ENCODE measurements at places on chromosomes 2 and 18. TPM values are rescaled to one million over a fixed set of nuclear protein-coding genes. Genes with fewer than 3 reads are reported as not detected.

Gene ZNF521
- total RNA-seq = not detected

Gene EMILIN2
- total RNA-seq = 18.7 TPM

Gene ANO7
- 2.1 TPM for total RNA-seq

Gene SLC14A1
- total RNA-seq = 1.1 TPM

Gene RTP5
- total RNA-seq = 0.10 TPM

Gene GKN1
- not detected for total RNA-seq

Gene MROH2A
- not detected for total RNA-seq

Gene CNDP1
- not detected for total RNA-seq

Gene LCT
- 0.02 TPM for total RNA-seq

Gene FBXO41
- total RNA-seq = 15.2 TPM

Gene ABCG5
- not detected for total RNA-seq

DNA sequence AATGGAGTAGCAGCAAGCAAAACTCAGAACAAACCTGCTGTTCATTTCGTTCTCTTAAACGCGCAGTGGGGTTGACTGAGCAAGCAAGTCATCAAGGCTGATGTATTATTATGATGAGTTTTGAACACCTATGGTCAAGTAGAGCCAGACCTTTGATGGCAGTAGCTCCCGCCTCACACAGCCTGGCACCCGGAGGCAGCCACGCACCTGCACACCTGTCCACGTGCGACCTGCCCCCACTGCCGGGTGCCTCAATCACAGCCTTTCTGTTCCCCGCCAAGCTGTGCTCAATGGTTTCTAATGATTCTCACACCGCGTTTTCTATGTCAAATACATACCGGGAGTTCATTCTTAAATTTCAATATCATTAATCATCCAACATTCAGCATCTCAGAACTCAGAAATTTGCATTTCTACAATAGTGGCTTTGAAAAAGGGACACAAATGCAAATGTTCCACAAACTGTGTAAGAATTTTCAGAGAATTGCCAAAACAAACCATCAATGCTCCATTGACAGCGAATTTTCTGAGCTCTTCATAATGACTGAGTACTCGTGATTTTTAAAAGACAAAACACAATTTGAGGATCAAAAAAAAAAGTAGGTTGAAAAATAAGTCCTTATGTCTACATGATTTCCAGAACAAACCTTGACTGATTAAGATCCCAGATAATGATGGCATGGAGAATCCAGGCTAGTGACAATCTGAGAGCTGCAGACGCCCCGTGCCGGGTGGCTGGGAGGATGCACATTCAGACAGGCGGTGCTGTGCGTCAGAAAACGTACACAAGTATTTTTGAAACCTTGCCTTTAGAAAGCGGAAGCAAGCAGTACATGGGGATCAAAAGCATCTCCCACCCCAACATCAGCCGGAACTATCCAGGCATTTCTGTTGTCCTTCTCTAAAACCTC lies 56.6 kb downstream of the HDAC4 start:
- no peak overlapping the region for H3K27ac ChIP-seq
- H3K36me3 ChIP-seq = peaks cover 5% of the 10 kb centered on the region
- H3K4me1 ChIP-seq = peaks cover 26% of the 10 kb centered on the region
- no peaks in the 10 kb centered on the region for H3K27me3 ChIP-seq
- DNase-seq = no peak
- H3K4me3 ChIP-seq = no peak overlapping the region

- H3K36me3 ChIP-seq = peaks cover 6% of the 10 kb centered on the region
- H3K27me3 ChIP-seq = peaks cover 3% of the 10 kb centered on the region
- no peak overlapping the region for H3K4me3 ChIP-seq
- no peak for DNase-seq
Measured at GRCh38 chr2:230137902-230138539, 69.3 kb upstream of the SLC16A14 start.

GRCh38 chr2:179594268-179595112 lies 266.9 kb downstream of the ZNF385B start:
- DNase-seq = no peak
- H3K27me3 ChIP-seq = no peaks in the 10 kb centered on the region
- H3K36me3 ChIP-seq = no peaks in the 10 kb centered on the region
- H3K4me1 ChIP-seq = no peaks in the 10 kb centered on the region
- no peak overlapping the region for H3K27ac ChIP-seq

- H3K4me1 ChIP-seq = peaks cover 11% of the 10 kb centered on the region
- no peak overlapping the region for H3K4me3 ChIP-seq
- H3K27me3 ChIP-seq = no peaks in the 10 kb centered on the region
- peaks cover 2% of the 10 kb centered on the region for H3K36me3 ChIP-seq
- no peak overlapping the region for H3K27ac ChIP-seq
- no peak for DNase-seq
Measured at GRCh38 chr2:195647302-195647701, 9.7 kb upstream of the SLC39A10 start.

DNA sequence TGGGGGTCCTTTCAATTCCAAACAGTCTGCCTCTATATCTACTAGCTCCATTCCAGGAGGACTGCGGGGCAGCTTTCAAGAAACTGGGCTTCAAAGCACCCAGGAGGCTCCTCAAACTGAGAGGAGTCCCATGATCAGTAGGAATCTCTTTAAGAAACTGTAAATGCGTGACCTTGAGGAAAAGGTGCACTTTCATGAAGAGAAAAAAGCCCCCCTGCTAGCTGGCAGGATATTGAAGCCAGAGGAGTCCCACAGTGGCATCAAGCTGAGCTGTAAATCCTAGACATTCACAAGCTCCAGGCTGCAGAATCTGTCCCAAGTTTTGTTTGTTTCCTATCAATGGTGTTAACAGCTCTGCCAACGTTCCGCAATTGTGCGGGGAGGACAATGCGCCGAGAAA lies 790.1 kb downstream of the SLC4A3 start:
- no peak overlapping the region for H3K27ac ChIP-seq
- H3K36me3 ChIP-seq = no peaks in the 10 kb centered on the region
- peaks cover 2% of the 10 kb centered on the region for H3K27me3 ChIP-seq

DNA sequence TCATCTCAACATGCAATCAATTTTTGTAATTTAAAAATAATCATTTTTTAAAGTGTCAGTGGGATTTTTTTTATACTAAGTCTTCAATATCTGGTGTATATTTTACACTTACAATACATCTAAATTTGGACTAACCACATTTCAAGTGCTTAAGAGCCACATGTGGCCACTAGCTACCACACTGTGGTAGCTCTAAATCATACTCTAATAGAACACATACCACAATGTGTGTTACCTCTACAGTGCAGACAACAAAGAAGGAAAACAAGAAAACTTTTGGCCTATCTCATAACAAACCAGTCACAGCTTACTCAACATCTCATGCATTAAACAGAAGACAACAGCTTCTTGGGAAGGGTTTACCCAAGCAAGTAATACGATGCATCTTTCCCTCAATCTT lies 24.5 kb downstream of the PIAS2 start:
- H3K36me3 ChIP-seq = peaks cover 34% of the 10 kb centered on the region
- no peak overlapping the region for H3K4me3 ChIP-seq
- no peaks in the 10 kb centered on the region for H3K27me3 ChIP-seq
- no peak overlapping the region for H3K27ac ChIP-seq

DNA sequence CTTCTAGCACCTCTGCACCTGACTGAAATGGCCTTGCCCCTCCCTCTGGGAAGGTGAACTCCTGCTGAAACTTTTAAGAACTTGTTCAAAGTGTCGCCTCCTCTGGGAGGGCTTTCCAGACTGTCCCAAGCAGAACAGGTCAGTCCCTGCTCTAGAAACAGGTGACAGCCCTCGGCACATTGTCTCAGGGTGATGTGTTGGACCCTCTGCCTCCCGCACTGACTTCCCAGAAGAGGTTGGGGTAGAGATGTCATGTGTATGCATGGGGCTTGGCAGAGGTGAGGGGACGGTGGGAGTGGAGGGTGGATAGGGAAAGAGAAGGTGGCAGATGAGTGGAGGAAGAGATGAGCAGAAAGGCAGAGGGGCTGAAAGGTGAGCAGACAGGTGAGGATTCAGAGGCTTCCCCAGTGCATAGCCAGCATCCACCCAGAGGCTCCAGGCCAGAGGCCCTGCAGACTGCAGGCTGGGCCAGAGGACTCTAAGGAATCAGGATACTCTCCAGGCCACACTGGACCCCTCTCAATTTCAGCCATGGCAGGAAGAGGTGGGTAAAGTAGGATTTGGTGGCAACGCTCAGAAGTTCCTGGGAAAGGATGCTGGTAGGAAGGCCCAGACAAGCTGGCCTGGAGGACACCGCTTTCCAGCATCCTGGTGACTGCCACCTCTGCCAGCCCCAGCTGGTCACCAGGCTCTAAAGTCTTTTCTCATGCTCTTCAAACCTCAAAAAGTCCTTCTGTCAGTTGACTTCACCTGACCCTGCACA lies 24.8 kb upstream of the TNS1 start:
- H3K4me1 ChIP-seq = no peaks in the 10 kb centered on the region
- no peak overlapping the region for H3K27ac ChIP-seq
- no peaks in the 10 kb centered on the region for H3K36me3 ChIP-seq
- no peak overlapping the region for H3K4me3 ChIP-seq
- peak; percentile 6 for DNase-seq

- H3K27ac ChIP-seq = peak overlapping the region; percentile 79
- peaks cover 1% of the 10 kb centered on the region for H3K36me3 ChIP-seq
- H3K4me3 ChIP-seq = peak overlapping the region; percentile 71
- peaks cover 64% of the 10 kb centered on the region for H3K4me1 ChIP-seq
- peak; percentile 45 for DNase-seq
- H3K27me3 ChIP-seq = peaks cover 1% of the 10 kb centered on the region
Measured at GRCh38 chr18:13273800-13274199, 55.2 kb downstream of the LDLRAD4 start.

- no peaks in the 10 kb centered on the region for H3K27me3 ChIP-seq
- DNase-seq = peak; percentile 63
- peak within 1 kb of the TSS; percentile 93 for H3K27ac ChIP-seq
- peaks cover 41% of the 10 kb centered on the region for H3K4me1 ChIP-seq
Measured at GRCh38 chr2:64019083-64019974, at the start of gene VPS54. Gene VPS54 (minus strand): TSS chr2:64019428. CDS start chr2:63983999, 35,429 bp downstream.

DNA sequence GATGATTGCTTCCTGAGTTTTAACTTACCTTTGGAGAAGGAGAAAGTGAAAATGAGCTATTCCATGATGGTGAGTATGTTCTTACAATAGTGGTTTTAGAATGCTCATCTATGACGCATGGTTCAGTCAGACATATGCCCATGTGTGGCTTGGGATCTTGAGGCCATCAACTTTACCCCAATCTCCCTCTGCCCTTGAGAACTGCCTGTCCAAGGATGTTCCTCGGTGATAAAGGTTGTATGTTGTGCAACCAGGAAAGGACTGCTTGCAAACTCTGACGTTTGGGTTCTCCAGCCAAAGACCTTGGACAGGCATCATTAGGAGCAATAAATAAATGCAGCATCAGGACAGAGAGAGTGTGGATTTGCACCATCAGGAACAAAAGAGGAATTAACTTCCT lies 165.0 kb downstream of the ZEB2 start:
- no peak overlapping the region for H3K27ac ChIP-seq
- no peak overlapping the region for H3K4me3 ChIP-seq
- H3K4me1 ChIP-seq = peaks cover 32% of the 10 kb centered on the region
- DNase-seq = no peak

GRCh38 chr18:59814891-59815290 lies 84.9 kb upstream of the PMAIP1 start:
- no peak overlapping the region for H3K4me3 ChIP-seq
- H3K27me3 ChIP-seq = peaks cover 15% of the 10 kb centered on the region
- H3K27ac ChIP-seq = no peak overlapping the region
- DNase-seq = no peak
- H3K36me3 ChIP-seq = no peaks in the 10 kb centered on the region

DNA sequence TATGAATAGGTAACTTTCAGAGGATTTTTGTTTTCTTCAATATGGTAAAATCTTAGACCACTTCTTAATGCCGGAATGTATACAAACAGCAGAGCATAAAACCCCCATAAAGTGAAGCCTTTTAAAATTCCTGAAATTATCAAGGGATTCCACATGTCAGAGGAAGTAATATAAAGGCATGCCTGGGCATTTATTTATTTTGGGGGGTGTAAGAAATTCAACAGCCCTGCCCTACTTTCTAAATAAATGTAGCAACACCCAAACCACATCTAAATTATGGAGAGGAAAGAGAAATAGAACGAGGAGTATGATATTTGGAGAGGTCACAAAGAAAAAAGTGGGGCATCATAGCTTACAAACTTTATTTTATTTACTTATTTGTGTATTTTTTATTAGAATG lies 9.9 kb downstream of the CHST9 start:
- no peaks in the 10 kb centered on the region for H3K36me3 ChIP-seq
- H3K4me3 ChIP-seq = no peak overlapping the region
- no peak for DNase-seq
- H3K27me3 ChIP-seq = no peaks in the 10 kb centered on the region
- H3K4me1 ChIP-seq = no peaks in the 10 kb centered on the region
- H3K27ac ChIP-seq = no peak overlapping the region

DNA sequence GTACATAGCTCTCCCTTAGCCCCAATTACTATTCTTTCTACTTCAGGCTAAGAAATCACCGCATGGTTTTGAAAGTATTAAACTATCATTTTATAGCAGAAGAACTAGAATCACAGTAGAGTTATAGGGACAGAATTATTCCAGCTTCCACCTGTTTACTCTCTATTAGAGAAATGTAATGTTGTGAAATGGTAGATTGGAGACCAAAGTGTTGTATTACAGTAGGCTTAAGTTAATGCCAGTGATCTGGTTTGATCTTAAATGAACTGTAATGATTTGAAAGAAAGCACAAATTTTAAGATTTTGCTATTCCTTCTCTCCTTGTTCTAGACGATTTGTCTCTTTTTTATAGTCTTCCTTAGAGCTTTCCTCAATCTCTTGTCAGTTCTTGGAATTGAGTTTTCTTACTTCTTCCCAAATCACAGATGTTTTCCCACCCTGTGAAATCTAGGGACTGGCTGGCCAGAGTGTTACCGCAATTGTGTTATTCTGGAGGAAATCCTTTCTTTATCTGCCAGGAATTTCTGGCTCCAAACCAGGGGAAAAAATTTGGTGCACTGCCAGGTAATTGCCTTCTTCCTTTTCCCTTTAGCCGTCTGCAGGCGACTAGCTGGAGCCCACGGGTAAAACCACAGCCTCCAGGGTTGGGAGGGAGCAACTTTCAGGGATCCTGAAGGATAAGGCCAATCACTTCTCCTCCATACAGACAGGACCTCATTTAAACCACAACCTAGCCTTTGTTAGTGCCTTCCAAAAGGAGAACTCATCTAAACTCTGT lies 51.7 kb downstream of the NOP58 start:
- H3K27me3 ChIP-seq = no peaks in the 10 kb centered on the region
- H3K36me3 ChIP-seq = peaks cover 12% of the 10 kb centered on the region
- no peak for DNase-seq
- H3K27ac ChIP-seq = no peak overlapping the region

GRCh38 chr2:149360106-149360505 lies 29.7 kb downstream of the LYPD6 start:
- no peak overlapping the region for H3K4me3 ChIP-seq
- no peak overlapping the region for H3K27ac ChIP-seq
- DNase-seq = no peak
- peaks cover 8% of the 10 kb centered on the region for H3K27me3 ChIP-seq
- H3K4me1 ChIP-seq = peaks cover 1% of the 10 kb centered on the region

DNA sequence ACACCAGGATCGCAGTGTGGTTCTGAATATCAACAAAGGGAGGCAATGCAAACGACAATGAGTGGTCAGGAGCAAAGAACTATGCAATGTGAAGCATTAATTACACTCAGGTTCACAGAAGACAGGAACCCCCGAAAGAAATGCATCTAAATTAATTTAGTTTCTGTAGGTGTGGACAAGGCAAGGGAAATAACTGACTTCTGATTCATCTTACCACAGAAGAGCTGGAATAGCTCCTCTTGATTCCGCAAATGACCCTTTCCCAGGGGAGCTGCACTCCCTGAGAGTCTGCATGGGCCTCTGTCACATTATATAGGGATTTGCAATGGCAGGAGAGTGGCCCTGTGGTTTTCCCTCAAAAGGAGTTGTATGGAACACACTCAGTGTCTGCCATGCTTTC lies 263.9 kb upstream of the APCDD1 start:
- peaks cover 6% of the 10 kb centered on the region for H3K27me3 ChIP-seq
- H3K4me1 ChIP-seq = no peaks in the 10 kb centered on the region
- H3K36me3 ChIP-seq = no peaks in the 10 kb centered on the region
- DNase-seq = no peak
- no peak overlapping the region for H3K27ac ChIP-seq
